RPMI7951 (cell line): ENCODE measurements at places on chromosomes 2 and 18. TPM values are rescaled to one million over a fixed set of nuclear protein-coding genes. Genes with fewer than 3 reads are reported as not detected.

The STARD7 gene
- 131 and 142 TPM in 2 replicates for total RNA-seq

The ZNF804A gene
- total RNA-seq: 0.10 and 0.24 TPM in 2 replicates

The TLK1 gene
- total RNA-seq: 10.5 and 13.6 TPM in 2 replicates

The CCDC148 gene
- total RNA-seq: 1.4 TPM in 2 replicates

The LIMS4 gene
- total RNA-seq: 0.12 and 0.29 TPM in 2 replicates

The LRP1B gene
- not detected in 2 replicates for total RNA-seq

The MAP3K19 gene
- not detected in 2 replicates for total RNA-seq

The CCL20 gene
- total RNA-seq: 2.2 and 3.8 TPM in 2 replicates

The PCARE gene
- total RNA-seq: not detected in 2 replicates

The CCDC121 gene
- 1.8 and 2.2 TPM in 2 replicates for total RNA-seq

The SERPINB12 gene
- not detected in 2 replicates for total RNA-seq

The CD302 gene
- total RNA-seq: 16.6 and 22.5 TPM in 2 replicates

The GKN2 gene
- total RNA-seq: not detected in 2 replicates

The TXNDC2 gene
- total RNA-seq: 0.10 and 0.12 TPM in 2 replicates
